ENCODE measurements at places on chromosomes 5 and 9.

GRCh38 chr9:136769710-136770191 is 5.4 kb upstream of the LCN15 start:
- no peak for DNase-seq

DNA sequence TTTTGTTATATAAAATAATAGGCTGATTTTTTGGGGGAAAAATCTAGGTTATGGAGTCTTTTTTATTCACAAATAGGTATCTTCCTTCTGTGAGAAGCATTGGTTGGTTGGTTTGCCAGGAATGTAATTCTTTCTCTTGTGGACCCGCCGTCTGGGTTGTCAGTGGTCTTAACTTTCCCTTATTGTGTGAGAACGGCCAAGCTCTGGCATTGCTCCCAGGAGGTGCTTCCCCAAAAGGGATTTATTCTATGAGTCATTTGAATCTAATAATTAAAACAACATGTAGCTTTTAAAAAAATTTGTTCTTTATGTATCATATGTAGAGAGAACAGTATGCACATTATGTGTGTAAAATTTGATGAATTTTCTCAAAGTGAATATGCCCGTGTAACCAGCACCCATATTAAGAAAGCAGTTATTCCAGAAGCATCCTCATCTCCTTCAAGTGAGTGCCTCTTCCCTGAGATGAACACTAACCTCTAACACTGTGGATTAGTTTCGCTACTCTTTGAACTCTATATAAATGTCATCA is 114.4 kb downstream of the MAST4 start:
- no peak for DNase-seq

DNA sequence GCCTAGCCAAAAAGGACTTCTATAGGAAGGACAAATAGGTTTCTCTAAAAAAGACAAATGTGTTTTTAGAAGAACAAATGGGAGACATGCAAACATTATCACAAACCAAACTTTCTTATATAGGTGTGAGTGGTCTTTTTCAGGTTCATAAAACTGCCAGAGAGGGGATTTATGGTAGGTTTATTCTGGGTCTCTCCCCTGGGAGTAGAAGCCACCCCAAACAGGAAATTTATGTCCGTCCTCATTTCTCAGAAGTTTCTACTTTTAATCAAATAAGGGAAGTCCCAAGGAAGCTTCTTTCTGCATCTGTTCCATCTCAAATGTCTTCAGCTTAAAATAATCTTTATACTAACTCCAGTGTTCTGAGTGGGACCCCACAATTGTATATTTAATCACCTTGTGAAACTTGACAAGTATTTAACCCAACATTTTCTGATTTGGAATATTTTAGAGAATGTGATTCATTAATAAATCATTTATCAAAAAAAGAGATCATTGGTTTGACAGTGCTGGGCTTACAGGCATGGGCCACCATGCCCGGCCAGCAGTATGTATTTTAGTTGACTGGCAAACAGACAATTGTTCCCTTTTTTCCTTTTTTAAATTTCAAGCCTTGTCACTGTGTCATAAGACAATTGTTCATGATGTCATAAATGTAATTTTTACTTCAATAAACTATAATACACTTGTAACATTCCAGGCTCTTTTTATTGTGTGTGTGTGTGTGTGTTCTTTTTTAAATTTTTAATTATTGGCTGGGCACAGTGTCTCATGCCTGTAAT is 44.6 kb upstream of the GLDC start:
- no peak for DNase-seq

GRCh38 chr9:11340654-11341053 is 727.9 kb upstream of the PTPRD start:
- DNase-seq = no peak

DNA sequence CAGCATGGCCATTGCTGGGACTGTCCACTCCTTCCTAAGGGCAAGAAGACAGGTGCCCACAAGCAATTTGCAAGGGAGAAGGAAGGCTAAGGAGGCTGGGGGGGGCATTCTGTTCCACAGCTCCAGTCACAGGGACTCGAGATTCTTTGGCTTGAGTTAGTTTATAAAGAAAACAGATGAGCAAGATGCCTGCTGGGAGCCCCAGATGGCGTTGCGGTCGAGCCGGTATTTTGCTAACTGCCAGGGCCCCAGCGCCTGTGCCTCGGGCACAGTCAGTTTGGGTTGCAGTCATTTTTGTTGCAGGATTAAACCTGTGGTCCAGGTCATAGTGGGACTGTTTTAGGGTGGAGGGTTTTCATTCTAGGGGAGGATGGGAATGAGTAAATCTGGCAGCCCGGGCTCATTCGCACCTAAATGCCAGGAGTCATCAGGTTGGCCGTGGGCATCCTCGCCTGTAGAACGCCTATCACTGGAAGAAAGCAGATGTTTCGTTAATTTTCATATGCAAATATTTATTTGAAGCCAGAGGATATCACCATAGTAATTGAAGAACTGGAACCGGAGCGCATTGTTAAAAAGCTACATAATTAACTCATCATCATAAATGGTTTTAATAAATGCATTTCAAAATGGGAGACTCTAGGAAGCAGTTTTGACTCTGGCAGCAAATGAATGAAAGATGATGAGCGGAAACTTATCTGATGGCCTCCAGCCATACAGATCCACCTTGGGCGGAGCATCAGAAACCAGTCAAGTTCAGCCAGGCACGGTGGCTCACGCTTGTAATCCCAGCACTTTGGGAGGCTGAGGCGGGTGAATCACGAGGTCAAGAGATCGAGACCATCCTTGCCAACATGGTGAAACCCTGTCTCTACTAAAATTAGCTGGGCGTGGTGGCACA is 87.1 kb upstream of the FCN2 start:
- DNase-seq = no peak

DNA sequence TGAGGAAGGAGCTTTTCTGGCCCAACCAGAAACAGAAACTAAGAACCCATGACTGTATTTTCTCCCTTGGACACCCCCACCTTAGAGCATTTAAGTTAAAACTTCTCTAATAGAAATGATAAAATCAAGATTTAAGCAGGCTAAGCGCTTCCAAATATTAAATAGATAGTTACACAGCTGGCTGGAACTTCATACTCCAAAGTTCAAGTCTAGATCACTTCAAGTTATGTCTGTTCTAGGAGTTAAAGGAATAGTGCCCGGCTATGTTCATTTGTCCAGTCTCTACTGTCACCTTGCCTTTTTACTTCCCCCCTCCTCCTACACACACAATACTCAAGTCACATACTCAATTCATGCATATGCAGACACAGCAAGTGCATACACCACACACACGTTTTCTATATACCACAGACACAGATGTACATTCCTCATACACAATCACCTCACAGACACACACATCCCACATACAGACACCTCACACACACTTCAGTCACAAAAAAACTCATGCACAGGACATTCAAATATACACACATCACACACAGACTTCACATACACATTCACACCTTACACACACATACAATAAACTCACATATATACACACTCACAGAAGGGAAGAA is 237.7 kb downstream of the PDE4D start:
- no peak for DNase-seq

GRCh38 chr5:129460936-129461710 is 1.0 kb downstream of the ADAMTS19 start:
- DNase-seq = no peak

DNA sequence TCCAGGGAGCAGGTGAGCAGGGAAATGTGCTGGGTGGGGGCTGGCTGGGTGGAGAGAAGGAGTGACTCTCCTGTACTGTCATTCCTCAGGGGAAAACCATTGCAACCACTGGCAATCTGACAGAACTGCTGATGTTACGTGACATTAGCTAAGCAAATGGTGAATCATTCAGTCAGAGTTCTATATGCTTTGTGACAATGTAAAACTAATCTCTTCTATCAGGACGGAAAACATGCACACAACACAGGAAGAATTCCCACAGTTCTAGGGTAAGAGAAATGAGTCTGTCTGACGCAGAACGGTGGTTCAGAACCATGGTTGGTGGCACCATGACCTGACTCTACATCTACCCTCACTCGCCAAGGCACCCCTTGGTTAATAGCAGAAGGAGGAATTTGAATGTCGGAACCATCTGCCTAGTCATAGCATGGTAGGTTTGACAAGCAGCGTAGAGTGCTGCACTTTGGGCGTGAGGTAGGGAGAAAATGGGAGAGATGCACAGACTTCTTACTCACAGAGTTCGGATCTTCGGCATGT is 243.6 kb upstream of the PANK3 start:
- DNase-seq = no peak

GRCh38 chr9:21875893-21876292 is 73.5 kb downstream of the MTAP start:
- DNase-seq = no peak

DNA sequence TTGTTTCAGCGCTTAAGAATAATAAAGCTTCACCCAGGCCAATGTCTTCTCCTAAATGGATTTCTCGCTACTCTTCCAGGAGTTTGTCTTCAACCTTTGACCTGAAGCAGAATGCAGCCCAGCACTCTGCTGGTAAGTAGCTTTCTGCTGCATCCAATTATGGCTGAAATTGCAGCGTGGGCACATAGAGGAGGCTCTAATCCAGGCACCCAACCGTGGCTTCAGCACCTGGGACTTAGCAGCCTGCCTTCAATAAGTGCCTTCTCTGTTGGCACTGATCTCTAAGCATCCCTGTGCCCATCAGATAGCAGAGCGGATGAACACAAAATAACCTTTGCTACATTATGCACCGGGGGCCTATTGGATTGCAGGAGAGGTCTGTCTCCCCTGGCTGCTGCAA is 105.2 kb downstream of the TRIM32 start:
- no peak for DNase-seq

DNA sequence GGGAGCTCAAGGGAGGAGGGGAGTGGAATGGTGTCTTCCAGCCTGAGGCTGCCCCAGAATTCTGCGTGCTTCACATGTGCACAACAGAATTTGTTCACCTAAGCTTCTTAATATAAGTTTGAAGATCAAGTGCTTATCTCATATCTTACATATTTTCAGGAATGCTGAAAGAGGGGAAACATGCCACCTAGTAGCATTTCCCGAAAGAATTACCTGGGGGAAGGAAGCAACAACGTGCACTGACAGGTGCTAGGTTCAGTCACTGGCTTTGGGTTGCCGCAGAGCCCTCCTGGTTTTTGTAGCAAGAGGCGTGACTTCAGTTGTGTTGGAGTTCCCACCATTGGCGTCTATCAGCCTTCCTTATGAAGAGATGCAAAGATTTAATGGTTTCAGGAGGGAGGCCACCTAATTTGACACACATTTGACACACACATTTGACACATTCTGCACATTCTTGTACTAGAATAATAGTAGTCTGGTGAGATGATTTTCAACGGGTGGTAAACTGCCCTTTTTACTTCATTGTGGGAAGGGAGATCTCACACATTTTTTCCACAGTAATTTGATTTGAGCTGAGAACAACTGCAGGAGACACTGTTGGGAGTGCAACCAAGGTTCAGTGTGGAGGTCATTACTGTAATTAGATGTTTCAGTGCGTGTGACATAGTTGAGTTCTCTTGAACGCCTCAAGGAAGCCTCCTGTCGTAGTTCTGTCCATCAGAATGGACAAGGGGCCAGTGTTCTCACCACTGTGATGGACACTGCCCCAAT is 481.3 kb downstream of the CCDC171 start:
- DNase-seq = no peak

GRCh38 chr9:17462869-17463464 is 115.9 kb upstream of the SH3GL2 start:
- peak; percentile 5 for DNase-seq

DNA sequence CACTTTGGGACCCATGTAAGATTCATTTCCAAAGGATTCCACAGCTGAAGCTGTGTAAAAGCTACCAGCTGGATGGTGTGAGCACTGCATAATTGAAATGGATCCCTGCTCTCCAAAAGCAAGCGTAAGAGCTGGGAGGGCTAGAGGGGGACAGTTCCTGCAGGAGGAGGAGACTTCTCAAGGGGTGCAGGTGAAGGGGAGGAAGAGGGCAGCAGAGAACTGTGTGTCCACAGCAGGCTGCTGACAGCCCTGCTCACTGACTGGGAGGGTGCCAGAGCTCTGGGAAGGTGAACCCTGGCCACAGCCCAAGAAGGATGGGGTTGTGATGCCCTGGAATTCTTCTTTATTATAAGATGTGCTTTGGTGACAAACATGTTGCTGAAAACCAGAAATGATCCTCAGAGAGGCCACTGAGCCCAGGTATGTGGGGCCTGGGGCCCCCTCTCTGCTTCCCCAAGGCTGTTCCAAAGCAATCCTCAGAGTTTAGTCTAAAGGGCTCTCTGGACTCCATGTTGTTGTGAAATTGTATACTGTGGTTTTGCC is 112.8 kb upstream of the SLC25A48 start:
- DNase-seq = no peak

- DNase-seq = no peak
Observed at GRCh38 chr9:107731115-107731762, 241.7 kb upstream of the KLF4 start.

DNA sequence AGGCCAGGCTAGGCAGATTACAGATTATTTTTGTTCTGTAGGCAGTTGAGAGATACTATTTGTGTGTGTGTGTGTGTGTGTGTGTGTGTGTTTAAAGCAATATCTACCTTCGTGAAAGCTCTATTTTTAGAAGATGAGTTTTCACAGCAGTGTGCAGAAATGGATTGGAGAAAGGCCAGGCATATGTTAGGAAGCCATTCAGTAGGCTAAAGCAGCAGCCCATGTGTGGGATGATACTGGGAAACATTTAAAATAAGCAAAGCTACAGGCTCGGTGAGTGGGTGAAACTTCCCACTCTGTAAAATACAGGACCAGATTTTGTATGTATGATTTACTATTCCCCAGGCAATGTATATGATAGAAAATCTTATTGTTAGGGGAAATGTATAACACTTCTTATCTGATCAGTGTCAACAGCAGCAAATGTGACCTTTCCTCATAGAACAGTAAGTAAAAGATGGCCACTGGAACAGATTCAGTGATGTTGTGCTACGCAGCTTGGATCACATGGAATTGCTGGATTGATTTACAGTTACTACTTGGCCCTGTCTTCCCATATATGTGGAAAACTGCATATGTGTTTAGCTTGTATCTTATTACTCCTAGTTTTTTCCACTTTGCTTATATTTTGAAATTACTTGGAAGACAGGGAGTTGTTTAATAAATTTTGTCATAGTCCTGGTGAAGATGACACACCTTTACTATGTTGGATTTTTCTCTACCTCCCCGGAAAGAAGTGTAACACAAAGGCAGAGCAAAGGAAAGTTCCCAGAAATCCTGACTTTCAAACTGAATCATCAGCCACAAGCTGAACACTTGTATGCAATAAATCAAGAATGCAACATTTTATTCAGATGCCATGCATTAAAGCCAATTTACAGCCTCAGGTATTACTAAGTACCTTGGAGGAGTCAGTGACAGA is 1077.7 kb upstream of the SEMA6A start:
- no peak for DNase-seq

DNA sequence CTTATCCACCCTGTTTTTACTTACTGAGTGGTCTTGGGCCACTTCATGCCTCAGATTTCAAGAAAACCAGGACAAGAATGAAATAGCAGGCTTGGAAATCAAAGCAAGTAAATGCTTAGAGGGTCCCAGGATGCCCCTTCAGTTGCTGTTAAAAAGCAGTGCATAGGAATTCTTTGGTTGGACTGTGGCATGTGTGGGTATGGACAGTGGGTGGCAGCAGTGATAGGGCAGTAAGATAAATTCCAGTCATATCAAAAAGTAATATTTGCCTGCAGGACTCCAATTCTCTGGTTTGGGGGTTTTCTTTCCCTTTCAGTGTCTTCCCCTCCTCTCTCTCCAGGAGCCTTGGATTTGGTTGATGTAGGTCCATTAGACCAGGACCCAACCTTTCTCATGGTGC is 306.7 kb upstream of the CLINT1 start:
- no peak for DNase-seq

GRCh38 chr5:173513521-173513991 is 102.9 kb downstream of the BOD1 start:
- peak; percentile 50 for DNase-seq
